WTC11 (cell line): ENCODE measurements at places on chromosomes 7 and 10.

- no peak for DNase-seq
These were observed 6.6 kb upstream of the PDSS1 start for GRCh38 chr10:26690731-26691475.

- no peak for DNase-seq
These were observed 15.2 kb downstream of the BRAT1 start for GRCh38 chr7:2540133-2540532.

- DNase-seq: no peak
These were observed 7.8 kb downstream of the ADRA2A start for GRCh38 chr10:111084366-111085255.

- no peak for DNase-seq
These were observed 25.0 kb upstream of the FZD1 start for GRCh38 chr7:91239171-91239604.

- DNase-seq: no peak
These were observed 118.1 kb upstream of the EGR2 start for GRCh38 chr10:62934258-62934657.

DNA sequence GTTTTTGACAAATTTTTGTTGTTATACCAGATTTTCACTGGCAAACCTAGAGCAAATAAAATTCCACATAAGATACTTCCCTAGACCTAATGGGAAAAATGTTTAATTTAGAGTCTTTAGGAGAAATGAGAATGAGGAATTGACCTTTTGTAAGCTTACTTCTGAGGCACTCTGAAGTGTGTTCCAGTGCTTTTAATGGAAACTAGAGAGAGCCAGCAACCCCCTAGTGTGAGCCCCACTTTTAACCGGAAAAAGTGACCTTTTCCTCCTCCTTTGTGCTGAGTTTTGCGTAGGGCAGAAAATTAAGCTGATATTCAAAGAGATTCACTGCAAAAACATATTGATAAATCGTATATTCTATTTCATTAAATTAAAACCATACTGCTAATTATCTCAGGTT, 5.2 kb downstream of the IKZF1 start:
- DNase-seq: no peak
